ENCODE measurements at places on chromosomes 6 and 20.
A peak's percentile ranks its signal among the peaks of the same experiment; 100 is the strongest.

- DNase-seq: peak; percentile 15
Measured at GRCh38 chr20:61558726-61559125, 306.7 kb downstream of the CDH4 start.

- DNase-seq: no peak
Measured at GRCh38 chr6:141657812-141658211, 474.9 kb upstream of the GJE1 start.

GRCh38 chr6:11750682-11751081 lies 27.9 kb downstream of the ADTRP start:
- DNase-seq: no peak

- no peak for DNase-seq
Measured at GRCh38 chr6:17820055-17820454, 113.3 kb upstream of the NUP153 start.

- no peak for DNase-seq
Measured at GRCh38 chr6:18536591-18537055, 149.5 kb downstream of the RNF144B start.

DNA sequence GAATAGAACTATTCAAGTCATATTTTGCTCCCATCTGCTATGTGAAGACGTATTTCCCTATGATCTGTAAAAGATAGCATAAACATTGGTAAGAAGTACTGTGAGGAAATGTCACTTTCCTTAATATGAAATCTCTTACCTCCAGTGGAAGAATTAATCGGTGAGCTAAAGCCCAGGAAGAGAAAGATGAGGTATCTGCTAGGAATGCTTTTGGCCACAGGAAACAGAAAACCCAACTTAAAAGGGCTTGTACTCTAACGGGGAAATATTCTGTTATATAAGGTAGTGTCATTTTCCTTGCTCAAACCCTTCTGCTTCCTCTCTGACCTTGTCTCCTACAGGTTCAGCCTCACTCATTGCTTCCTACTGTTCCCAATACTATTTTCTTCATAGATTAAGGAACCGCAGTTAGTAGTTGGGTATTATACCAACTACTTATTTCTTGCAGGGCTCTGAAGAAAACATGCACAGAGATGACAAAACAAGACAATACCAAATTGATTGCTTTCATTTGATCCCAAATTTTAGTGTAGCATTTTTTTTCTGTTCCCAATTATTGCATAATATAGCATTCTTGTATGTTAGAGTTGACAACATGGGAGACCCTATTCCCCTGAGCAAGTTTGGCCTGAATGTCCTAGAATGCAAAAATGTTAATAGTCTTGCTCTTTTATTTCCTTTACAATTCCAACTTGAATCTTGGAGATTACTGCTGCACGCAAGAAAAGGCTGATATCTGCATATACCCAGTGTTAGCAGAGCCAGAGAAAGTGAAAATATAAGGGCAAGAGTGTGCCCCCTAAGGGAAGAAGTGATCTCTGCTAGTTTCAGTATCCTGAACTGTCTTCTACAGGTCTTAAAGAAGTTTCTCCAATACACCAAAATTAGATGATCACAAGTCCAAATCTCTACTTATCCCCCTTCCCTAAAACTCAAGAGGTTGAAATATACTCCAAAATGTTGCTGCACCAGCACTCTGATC lies 65.3 kb downstream of the AFG1L start:
- peak; percentile 8 for DNase-seq

DNA sequence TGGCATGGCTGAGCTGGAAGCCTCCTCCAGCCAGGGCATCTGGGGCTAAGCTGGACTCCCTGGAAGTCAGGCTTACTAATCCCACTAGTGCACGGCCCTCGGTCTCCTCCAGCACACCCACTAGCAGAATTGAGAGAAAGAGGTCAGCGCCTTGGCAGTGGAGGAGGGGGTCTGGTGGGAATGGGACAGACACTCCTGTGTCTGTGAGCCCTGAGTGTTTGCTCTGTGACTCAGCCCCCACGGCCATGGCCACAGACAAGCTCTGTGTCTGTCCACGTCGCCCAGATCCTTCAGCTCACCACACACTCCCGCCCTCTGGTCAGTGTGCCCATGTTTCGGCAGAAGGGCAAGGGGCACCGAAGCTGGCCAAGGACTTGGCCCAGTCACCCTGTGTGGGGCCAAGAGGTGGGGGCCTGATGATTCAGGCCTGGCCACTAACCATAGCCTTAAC lies 8.8 kb downstream of the MDFI start:
- no peak for DNase-seq
